ENCODE measurements at places on chromosomes 1 and 21. TPM values are rescaled to one million over a fixed set of nuclear protein-coding genes. Genes with fewer than 3 reads are reported as not detected.

Gene WNT3A
- total RNA-seq = not detected

Gene CD2
- total RNA-seq = 1.7 TPM

Gene OR2L5
- not detected for total RNA-seq

Gene OR10J1
- not detected for total RNA-seq

Gene C1orf56
- 7.3 TPM for total RNA-seq

All from left ventricle myocardium superior (tissue), 1 donor.